Activated CD8-positive, alpha-beta T cell treated with anti-CD3 and anti-CD28 coated beads for 36 hours (primary cell): ENCODE measurements at places on chromosomes 6 and 20. TPM values are rescaled to one million over a fixed set of nuclear protein-coding genes. Genes with fewer than 3 reads are reported as not detected.

KCNS1 gene
- 0.38 TPM for total RNA-seq

DNA sequence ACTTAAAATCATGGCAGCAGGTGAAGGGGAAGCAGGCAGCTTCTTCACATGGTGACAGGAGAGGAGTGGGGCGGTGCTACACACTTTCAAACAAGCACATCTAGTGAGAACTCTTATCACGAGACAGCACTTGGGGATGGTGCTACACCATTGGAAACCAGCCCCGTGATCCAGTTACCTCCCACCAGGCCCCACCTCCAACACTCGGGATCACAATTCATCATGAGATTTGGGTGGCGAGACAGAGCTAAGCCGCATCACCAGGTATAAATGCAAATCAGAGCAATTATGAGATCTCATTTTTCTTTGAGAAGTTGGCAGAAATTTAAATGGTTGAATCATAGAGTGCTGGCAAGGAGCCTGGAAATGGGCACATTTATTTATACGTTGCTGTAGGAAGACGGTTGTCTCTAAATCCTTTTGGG is 31.4 kb downstream of the IGF2R start:
- DNase-seq, result no peak

AMD1 gene
- 85.0 TPM for total RNA-seq

DNA sequence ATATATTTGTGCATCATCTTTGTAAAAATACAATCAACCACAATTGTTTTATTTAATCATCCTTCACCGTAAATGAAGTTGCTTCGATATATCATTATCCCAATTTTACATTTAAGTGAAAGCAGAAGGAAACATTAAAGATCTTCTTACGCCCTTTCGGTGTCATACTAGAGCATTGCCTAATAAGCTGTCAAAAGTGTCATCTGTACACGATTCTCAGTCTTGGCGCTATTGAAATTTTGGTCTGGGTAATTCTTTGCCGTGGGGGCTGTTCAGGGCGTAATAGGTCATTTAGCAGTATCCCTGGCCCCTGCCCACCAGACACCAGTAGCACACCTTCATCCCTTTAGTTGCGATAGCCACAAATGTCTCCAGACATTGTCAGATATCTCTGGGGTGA is 40.4 kb upstream of the TMEM170B start:
- DNase-seq, result no peak

CNKSR3 gene
- total RNA-seq, result 0.45 TPM

DNA sequence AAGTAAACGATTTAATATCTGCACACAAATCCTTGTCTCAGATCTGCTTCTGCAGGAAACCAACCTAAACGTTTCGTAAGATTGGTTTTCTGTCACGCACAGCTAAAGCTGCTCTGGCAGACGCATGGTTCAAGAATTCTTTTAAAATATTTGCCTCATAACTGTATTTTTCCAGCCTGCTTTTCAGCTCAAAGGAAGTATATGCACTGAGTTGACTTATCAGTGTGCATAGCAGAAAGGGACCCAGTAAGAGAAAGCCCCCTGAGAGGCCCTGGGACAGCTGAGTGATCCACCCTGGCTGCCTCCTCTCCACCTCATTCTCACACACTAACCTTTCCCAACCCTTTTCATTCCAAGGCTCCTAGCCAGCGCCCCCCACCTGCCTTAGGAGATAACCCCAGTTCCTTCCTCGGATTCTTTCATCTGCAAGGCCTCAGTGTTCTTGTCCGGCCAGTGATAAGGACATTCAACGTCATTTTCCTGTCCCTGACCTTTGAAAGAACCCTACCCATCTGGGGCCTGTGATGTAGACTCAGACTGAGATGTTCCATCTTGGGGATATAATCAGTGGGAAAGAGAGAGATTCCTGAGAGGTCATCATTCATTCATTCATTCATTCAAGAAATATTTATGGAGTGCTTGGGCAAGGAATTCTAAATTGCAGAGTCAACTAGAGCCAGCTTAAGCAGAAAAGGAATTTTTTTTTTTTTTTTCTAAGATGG is 22.4 kb upstream of the SLC9A8 start:
- DNase-seq, result no peak

- DNase-seq, result no peak
Measured at GRCh38 chr20:52049001-52049731, 142.4 kb downstream of the ZFP64 start.

GRCh38 chr6:115091461-115091860 is 748.6 kb upstream of the HS3ST5 start:
- DNase-seq, result no peak

- DNase-seq, result no peak
Measured at GRCh38 chr20:46549188-46549972, 1.1 kb downstream of the OCSTAMP start.

MAPK13 gene
- total RNA-seq, result 60.9 TPM

PDRG1 gene
- 17.7 TPM for total RNA-seq

HLA-G gene
- total RNA-seq, result 3.8 TPM

- DNase-seq, result no peak
Measured at GRCh38 chr6:62740171-62740570, 454.1 kb upstream of the KHDRBS2 start.

CST4 gene
- total RNA-seq, result not detected

- DNase-seq, result no peak
Measured at GRCh38 chr20:16301986-16302385, 271.3 kb downstream of the KIF16B start.
